ENCODE measurements at places on chromosomes 1 and 21. TPM values are rescaled to one million over a fixed set of nuclear protein-coding genes. Genes with fewer than 3 reads are reported as not detected.
A peak's percentile ranks its signal among the peaks of the same experiment; 100 is the strongest.

GRCh38 chr21:30555095-30555494, 6.0 kb downstream of the KRTAP19-7 start:
- no peaks in the 10 kb centered on the region for H3K36me3 ChIP-seq
- H3K27me3 ChIP-seq, result no peaks in the 10 kb centered on the region
- no peak overlapping the region for H3K4me3 ChIP-seq
- no peak overlapping the region for H3K27ac ChIP-seq

- DNase-seq, result no peak
- no peaks in the 10 kb centered on the region for H3K36me3 ChIP-seq
- H3K4me1 ChIP-seq, result no peaks in the 10 kb centered on the region
- no peak overlapping the region for H3K27ac ChIP-seq
- H3K27me3 ChIP-seq, result no peaks in the 10 kb centered on the region
- H3K4me3 ChIP-seq, result no peak overlapping the region
These were observed 20.1 kb upstream of the PIGK start for GRCh38 chr1:77239311-77239710.

DNA sequence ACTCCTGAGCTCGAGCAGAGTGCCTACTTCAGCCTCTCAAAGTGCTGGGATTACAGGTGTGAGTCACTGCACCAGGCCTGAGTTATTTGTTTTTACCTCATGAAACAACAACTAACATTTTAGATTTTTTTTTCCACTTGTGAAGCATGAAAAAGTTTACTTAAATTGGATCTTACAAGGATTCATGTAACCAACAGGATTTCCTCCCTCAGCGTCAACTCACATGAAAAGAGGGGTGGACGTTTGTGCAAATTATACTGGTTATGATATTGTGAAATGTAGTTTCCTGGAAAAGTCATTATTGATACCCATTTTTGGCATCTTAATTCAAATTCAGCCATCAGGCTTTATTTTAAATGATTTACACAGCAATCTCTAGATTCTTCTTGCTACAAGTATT, 6.5 kb downstream of the CNST start:
- no peaks in the 10 kb centered on the region for H3K27me3 ChIP-seq
- H3K4me3 ChIP-seq, result no peak overlapping the region
- H3K27ac ChIP-seq, result no peak overlapping the region

DNA sequence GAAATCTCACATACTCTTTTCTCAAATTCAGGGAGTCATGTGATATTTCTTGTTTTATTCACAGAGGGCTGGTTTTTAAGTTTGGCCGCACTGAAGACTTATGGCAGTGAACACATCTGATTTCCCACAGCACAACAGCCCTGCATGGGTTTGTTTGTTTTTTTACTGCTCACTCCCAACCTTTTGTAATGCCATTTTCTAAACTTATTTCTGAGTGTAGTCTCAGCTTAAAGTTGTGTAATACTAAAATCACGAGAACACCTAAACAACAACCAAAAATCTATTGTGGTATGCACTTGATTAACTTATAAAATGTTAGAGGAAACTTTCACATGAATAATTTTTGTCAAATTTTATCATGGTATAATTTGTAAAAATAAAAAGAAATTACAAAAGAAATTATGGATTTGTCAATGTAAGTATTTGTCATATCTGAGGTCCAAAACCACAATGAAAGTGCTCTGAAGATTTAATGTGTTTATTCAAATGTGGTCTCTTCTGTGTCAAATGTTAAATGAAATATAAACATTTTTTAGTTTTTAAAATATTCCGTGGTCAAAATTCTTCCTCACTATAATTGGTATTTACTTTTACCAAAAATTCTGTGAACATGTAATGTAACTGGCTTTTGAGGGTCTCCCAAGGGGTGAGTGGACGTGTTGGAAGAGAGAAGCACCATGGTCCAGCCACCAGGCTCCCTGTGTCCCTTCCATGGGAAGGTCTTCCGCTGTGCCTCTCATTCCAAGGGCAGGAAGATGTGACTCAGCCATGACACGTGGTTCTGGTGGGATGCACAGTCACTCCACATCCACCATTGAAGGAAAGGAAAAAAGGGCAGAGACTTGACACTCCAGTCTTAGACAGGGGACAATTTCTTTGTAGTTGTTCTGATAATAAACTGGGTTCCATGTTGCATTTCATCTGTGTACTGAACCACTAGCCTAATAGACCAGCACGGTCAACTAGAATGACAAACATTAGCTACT, 22.8 kb downstream of the TMEM50A start:
- DNase-seq, result no peak
- H3K36me3 ChIP-seq, result peaks cover 62% of the 10 kb centered on the region
- H3K27me3 ChIP-seq, result no peaks in the 10 kb centered on the region

DNA sequence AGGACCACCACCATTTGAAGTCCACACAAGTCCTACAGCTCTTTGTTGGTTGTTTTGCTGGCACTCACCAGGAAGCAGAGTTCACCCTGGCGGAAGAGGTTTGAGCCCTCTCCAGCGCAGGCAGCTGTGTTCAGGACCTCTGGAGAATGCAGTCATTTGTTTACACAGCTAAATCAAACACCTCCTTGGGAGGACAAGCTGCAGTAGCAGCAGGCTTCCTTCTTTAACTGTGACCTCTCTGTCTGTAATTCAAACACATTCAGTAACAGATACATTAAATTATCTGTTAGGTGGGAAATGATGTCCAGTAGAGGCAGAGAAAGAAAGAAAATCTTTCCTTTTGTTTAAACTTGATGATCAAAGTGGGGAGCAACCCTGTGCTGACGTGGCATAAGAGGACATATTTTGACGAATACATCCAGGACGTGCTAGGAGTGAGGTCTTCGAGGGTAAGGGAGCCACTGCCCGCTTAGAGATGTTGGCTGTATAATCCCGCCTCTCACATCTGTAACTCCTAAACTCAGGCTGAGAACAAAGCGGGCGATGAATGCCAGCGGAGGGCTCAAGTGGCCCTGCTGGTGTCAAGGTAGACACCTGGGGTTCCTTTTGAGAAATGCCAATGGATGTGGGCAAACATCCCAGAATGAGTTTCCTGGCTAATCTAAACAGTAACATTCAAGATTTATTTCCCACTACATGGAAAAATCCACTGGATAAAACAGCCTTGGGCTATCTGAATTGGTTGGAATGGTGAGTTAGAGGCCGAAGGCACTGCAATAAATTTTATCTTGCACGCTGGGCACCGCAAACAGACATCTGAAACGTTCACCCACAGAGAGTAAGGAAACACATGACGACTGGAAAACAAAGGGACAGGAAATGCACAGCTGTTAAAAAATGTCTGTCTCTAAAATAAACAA, 51.7 kb downstream of the ABCA4 start:
- H3K27me3 ChIP-seq, result no peaks in the 10 kb centered on the region
- no peaks in the 10 kb centered on the region for H3K36me3 ChIP-seq
- peak overlapping the region; percentile 85 for H3K27ac ChIP-seq
- H3K4me3 ChIP-seq, result no peak overlapping the region
- DNase-seq, result peak; percentile 90
- H3K4me1 ChIP-seq, result peaks cover 68% of the 10 kb centered on the region

- peak; percentile 0 for DNase-seq
- no peak overlapping the region for H3K27ac ChIP-seq
- H3K36me3 ChIP-seq, result no peaks in the 10 kb centered on the region
- no peak overlapping the region for H3K4me3 ChIP-seq
- peaks cover under 1% of the 10 kb centered on the region for H3K4me1 ChIP-seq
- peaks cover 1% of the 10 kb centered on the region for H3K27me3 ChIP-seq
These were observed 32.7 kb downstream of the CRYAA start for GRCh38 chr21:43201491-43201890.

- peaks cover 26% of the 10 kb centered on the region for H3K36me3 ChIP-seq
- no peaks in the 10 kb centered on the region for H3K4me1 ChIP-seq
- no peak for DNase-seq
- H3K27ac ChIP-seq, result no peak overlapping the region
These were observed 20.3 kb downstream of the DMAP1 start for GRCh38 chr1:44233593-44233992.

- no peak overlapping the region for H3K4me3 ChIP-seq
- no peaks in the 10 kb centered on the region for H3K36me3 ChIP-seq
- no peaks in the 10 kb centered on the region for H3K4me1 ChIP-seq
- H3K27ac ChIP-seq, result no peak overlapping the region
These were observed 30.1 kb upstream of the GPR137B start for GRCh38 chr1:236112332-236112627.

- H3K36me3 ChIP-seq, result peaks cover 11% of the 10 kb centered on the region
- no peaks in the 10 kb centered on the region for H3K4me1 ChIP-seq
- H3K4me3 ChIP-seq, result no peak overlapping the region
- no peaks in the 10 kb centered on the region for H3K27me3 ChIP-seq
- DNase-seq, result no peak
These were observed 161.4 kb upstream of the TNR start for GRCh38 chr1:175904808-175905207.

DNA sequence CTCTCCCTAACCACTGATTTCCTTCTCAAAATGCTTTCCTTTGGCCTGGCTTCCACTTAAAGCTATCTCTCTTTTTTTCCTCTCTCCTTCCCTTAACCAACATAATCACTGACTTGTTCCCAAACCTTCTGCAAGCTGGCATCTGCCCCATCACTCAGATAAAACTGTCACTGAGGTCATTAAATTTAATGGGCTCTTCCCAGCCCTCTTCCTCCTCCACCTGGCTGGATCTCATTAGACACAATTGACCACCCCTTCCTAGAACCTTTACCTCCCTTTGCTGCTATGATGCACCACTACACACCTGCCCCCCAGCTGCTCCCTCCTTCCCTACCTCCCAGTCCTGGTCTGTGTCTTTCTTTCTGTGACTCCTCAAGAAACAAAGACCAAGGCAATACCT, 44.0 kb upstream of the GJB5 start:
- H3K27ac ChIP-seq, result no peak overlapping the region
- H3K4me3 ChIP-seq, result no peak overlapping the region
- H3K36me3 ChIP-seq, result no peaks in the 10 kb centered on the region
- no peaks in the 10 kb centered on the region for H3K4me1 ChIP-seq
- no peaks in the 10 kb centered on the region for H3K27me3 ChIP-seq

DNA sequence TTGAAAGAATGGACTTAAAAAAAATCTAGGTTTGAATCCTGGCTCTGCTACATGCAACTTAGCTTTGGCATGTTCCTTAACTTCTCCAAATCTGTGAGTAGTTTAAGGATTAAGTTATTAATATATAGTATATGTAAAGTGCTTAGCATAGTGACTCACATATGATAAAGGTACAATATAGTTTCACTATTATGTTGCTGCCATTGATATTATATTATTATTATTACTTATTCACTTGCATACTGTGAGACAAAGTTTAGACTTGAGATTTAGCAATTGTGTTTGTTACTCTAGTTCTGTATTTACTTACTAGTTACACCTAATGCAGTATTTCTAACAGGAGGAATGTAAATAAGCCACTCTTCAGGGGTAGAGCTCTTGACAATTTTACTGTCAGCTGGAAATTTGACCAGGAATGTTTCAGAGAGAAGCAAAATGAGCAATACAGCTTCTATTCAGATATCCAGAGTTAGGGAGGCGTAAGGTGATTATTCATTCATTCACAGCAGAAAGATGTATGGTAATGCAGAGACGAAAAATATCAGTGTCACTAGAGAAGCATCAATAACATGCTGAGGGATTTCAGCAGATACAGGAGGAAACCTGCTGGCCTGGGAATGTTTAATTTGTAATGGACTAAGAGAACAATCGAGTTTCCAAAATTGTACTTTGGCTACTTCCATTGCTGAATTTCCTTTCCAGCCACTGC, 25.5 kb downstream of the RGS7 start:
- H3K4me3 ChIP-seq, result no peak overlapping the region
- no peaks in the 10 kb centered on the region for H3K27me3 ChIP-seq
- no peaks in the 10 kb centered on the region for H3K36me3 ChIP-seq
- H3K4me1 ChIP-seq, result no peaks in the 10 kb centered on the region
- no peak overlapping the region for H3K27ac ChIP-seq

- no peak overlapping the region for H3K4me3 ChIP-seq
- H3K27me3 ChIP-seq, result no peaks in the 10 kb centered on the region
- no peak for DNase-seq
- no peak overlapping the region for H3K27ac ChIP-seq
- H3K36me3 ChIP-seq, result no peaks in the 10 kb centered on the region
These were observed 139.8 kb downstream of the AK5 start for GRCh38 chr1:77421504-77422233.

GRCh38 chr1:171919891-171920887, 78.9 kb downstream of the DNM3 start:
- no peak overlapping the region for H3K4me3 ChIP-seq
- H3K27me3 ChIP-seq, result no peaks in the 10 kb centered on the region
- no peaks in the 10 kb centered on the region for H3K36me3 ChIP-seq
- H3K4me1 ChIP-seq, result no peaks in the 10 kb centered on the region
- H3K27ac ChIP-seq, result no peak overlapping the region
- no peak for DNase-seq

DNA sequence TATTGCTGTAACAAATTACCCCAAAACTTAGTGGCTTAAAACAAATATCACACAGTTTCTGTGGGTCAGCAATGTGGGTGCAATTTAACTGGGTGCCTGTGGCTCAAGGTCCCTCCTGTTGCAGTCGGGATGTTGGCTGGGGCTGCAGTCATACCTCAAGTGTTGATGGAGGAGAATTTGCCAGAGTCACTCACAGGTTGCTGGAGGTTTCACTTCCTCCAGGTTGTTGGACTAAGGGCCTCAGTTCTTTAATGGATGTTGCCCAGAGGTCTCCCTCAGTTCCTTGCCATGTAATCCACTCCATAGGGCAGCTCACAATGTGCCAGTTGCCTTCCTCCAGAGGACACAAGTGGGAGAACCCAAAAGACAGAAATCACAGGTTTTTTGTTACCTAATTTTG, 2.5 kb upstream of the TAF13 start:
- DNase-seq, result no peak
- H3K4me1 ChIP-seq, result peaks cover 24% of the 10 kb centered on the region
- H3K36me3 ChIP-seq, result no peaks in the 10 kb centered on the region
- no peak overlapping the region for H3K4me3 ChIP-seq

- H3K27ac ChIP-seq, result no peak overlapping the region
- H3K4me3 ChIP-seq, result no peak overlapping the region
- no peaks in the 10 kb centered on the region for H3K4me1 ChIP-seq
- H3K36me3 ChIP-seq, result no peaks in the 10 kb centered on the region
- no peak for DNase-seq
These were observed 109.2 kb downstream of the TNNI3K start for GRCh38 chr1:74344387-74344786.

DNA sequence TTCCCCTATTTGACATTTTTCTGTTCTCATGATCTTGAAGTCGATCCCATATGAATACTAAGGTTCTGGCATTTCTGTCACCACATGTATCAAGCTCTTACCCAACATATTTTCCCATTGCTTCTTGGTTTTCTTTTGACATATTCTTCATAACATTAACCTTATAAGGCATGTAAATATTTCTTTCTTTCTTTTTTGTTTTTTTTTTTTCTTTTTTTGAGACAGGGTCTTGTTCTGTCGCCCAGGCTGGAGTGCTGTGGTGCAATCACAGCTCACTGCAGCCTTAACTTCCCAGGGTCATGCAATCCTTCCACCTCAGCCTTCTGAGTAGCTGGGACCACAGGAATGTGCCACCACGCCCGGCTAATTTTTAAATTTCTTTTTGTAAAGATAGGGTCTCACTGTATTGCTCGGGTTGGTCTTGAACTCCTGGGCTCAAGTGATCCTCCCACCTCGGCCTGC, 33.1 kb upstream of the ERRFI1 start:
- H3K36me3 ChIP-seq, result no peaks in the 10 kb centered on the region
- DNase-seq, result no peak
- H3K27me3 ChIP-seq, result no peaks in the 10 kb centered on the region
- H3K4me3 ChIP-seq, result no peak overlapping the region
- H3K27ac ChIP-seq, result peak overlapping the region; percentile 86

Gene OR2L5
- total RNA-seq, result not detected

Gene INKA2
- 4.0 TPM for total RNA-seq

Gene MROH9
- total RNA-seq, result not detected

Gene KCNK2
- total RNA-seq, result not detected

Gene CD5L
- not detected for total RNA-seq

Gene PRKACB
- 43.8 TPM for total RNA-seq

Gene CORT
- 2.0 TPM for total RNA-seq
